Stromal cell of bone marrow (primary cell): ENCODE measurements at places on chromosomes 11 and 22.

DNA sequence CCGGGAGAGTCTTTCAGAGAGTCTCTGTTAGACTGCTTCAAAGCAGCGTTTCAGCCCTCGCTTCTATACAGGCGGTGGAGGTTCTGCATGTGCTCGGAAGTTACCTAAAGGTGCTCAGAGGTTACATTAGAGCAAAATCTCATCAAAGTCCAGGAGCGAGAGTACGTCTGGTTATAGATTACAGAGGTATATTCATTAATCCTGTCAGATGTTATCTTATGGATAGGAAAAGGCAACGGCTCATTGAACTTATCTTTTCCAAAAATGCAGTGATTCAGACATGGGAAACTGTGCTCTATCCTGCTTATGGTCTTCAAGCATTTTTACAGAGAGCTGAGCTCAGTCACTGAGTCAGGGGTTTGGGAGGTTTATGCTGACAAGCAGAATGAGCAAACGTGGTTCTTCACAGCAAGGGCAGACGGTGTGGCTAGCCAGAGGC is 9.1 kb upstream of the ZBED5 start:
- DNase-seq = peak; percentile 67

GRCh38 chr11:80529726-80530125 is 1088.9 kb upstream of the TENM4 start:
- no peak for DNase-seq

DNA sequence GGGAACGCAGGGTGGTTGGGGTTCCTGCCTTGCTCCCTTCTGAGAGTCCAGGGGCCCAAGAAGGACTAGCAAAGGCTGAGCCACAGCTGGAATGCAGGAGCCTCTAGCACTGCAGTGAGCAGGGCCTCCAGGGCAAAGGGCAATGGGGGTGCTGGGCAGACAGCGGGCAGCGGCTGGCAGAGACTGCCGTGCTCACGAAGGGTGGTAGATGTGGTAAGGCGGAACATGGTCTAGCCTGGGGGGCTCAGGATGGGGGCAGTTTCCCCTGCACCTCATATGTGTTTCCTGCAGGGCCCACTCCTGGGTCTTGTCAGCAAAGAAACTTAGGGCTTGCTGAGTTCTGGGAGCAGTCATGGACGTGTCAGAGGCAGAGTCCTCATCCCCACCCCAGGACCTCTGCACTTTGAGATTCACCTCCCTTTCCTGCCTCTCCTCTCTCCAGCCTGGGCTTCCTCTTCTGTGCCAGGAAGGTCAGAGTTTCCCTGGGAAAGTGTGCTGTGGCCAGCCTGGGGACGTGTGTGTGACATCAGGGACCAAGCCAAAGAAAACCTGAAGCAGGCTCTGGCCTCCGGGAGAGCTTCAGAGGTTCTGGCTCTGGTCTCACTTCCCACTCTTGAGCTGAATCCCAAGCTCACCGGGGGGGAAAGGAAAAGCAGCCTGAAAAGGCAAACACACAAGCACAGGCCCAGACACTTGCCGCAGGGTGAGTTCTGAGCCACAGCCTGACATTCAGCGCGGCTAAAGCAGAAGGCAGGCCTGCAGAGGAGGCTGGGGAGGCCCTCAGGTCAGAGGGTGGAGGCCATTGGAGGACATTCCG is 4.4 kb downstream of the MOGAT2 start:
- DNase-seq = no peak

DNA sequence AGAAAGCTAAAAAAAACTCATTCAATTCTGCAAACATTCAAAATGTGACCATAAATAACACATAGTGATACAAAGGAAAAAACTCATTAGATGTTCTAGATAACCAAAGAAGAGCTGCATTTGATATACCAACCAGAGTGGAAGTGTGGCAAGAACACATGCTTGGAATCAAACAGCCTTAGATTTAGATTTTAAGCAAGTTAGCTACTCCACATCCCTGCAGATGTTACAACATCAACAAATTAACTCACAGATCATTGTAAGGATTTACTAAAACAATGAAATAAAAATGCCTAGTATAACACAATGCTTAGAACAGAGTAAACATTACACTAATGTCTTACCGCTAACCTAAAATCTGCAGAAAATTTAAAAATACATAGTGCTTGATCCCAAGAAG is 114.0 kb upstream of the AKIP1 start:
- no peak for DNase-seq

DNA sequence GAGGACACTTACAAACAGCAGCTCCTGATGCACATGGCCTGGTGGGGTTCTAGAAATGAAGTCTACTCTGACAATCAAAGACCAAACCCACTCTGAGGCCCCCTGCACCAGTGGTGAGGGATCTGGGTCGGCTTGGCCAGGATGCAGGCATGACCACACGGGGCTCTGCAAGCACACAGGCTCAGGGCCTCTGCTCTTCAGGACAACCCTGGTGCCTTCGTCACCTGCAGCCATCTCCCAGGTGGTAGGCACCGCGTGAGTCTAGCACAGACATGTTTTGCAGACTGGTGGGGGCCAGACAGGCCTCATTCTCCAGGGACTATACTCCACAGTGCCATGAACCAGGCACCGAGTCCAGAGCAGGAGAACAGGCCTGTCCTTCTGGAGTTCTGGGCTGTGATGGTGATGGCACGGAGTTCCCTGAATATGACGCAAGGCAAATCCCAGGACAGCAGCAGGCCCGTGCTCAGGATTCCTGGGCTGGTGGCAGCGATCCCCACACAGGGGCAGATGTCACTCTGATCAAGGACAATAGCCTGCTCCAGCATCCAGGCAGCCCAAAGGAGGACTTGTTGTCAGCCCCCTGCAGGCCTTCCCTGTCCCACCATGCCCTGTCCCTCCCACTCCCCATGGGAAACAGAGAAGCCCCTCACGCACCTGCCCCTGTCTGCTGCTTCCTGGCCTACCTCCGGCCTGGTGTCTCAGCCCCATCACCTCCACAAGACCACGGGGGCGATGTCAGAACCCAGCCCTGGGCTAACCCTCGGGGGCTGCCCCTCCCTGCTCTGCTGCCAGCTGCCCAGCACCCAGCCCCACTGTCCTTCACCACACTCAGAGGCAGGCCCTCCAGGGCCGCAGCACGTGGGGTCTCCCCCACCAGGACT is 36.1 kb downstream of the GNB1L start:
- no peak for DNase-seq

DNA sequence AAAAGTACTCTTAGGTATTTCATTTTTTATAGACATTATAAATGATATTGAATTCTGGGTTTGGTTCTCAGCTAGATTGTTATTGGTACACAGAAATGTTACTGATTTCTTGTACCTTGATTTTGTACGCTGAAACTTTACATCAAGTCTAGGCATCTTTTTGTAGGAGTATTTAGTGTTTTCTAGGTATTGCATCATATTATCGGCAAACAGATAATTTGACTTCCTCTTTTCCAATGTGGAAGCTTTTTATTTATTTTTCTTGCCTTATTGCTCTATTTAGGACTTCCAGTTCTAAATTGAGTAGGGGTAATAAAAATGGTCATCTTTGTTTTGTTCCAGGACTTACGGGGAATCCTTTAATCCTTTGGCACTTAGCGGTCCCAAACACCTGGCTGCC is 676.6 kb upstream of the CCDC179 start:
- no peak for DNase-seq

DNA sequence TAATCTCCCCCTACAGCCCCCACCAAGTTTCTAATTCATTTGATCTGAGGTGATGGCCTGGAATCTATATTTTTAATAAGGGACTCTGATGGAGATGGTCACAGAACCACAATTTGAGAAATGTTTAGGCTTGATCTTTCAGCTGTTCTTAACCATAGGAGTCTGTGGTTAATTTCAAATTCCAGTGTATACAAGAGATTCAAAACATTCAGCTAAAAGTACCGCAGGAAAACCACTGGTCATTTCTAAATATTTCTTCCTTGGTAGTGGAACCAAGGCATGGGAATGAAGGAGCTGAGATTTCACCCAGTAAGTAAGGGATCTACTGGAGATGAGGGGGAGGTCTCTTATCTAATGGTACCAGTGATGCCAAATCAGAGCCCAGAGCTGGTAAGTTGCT is 18.3 kb upstream of the GALNT18 start:
- no peak for DNase-seq

- no peak for DNase-seq
These were observed 1.4 kb upstream of the OR8B8 start for GRCh38 chr11:124446916-124447315.

GRCh38 chr22:44542561-44543222 is 44.7 kb upstream of the RTL6 start:
- DNase-seq = no peak

DNA sequence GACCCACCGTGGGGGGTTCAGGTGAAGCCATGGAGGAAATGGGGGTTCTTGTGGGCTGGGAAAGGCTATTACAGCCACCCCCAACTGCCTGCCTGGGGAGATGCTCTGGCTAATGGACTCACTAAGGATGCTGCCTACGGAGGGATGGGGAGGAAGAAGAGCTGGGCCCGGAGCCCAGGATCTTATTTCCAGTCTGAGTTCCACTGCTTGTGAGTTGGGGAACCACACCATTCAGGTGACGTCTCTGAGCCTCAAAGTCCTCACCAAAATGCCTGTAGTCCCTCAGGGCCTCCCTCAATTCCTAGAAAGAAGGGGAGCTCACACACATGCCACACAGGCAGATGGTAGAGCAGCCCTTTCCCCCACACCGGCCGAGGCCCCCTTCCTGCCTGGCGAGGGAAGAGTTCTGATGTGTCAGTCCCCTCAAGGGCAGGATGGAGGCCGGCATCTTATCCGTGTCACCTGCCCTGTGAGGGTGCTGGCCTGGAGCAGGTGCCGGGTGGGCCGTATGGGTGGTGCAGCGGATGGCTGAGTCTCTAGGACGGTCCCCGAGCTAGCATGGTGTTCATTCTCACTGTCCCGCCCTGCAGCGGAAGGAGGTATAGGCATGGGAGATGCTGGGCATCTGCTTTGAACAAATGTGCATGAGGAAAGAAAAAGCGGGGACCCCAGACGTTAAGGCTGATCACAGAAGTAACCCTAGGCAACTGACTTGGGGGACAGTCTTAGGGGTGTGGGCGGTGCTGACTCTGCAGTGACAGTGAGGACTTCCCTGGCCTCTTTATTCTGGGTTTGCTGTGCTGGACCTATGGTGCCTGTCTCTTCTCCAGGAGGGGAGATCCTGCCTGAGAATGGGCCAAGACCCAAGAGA is 15.7 kb downstream of the MRGPRF start:
- DNase-seq = no peak

DNA sequence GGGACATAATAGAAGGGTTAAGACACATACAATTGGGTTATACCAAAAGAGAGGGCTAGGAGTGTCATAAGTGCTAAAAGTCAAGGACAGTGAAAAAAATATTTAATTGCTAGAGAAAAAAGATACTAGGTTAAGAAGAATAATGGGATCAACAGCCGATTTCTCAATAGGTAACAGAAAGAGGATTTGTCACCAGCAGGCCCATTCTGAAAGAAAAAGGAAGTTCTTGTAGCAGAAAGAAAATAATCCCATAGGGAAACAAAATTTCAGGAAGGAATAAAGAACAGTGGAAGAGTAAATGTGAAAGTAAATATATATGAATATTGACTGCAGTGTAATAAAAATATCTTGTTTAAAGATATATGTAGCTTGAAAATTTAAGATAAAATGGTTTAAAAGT is 43.3 kb upstream of the ADORA2A start:
- DNase-seq = no peak

- DNase-seq = peak; percentile 93
These were observed 67.1 kb downstream of the SNX19 start for GRCh38 chr11:130849215-130849568.

- DNase-seq = no peak
These were observed 2.2 kb upstream of the VPS11 start for GRCh38 chr11:119065369-119065768.
